ENCODE measurements at places on chromosomes 1 and 21.

DNA sequence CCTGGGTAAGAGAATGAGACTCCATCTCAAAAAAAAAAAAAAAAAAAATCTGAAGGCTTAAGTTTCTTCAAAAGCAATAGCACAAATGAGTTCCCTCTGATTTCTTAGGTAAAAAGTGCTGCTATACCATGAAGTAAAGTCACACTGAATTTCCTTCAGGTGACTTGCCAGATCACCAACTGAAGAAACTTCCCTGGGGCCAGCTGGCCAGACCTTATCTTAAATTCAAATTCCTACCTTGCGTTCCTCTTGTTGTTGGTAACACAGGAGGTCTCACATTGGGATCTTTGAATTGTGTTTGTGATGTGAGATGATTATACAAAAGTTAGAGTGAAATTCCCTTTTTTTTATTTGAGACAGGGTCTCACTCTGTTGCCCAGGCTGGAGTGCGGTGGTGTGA, 11.8 kb downstream of the INAVA start:
- no peak for DNase-seq

DNA sequence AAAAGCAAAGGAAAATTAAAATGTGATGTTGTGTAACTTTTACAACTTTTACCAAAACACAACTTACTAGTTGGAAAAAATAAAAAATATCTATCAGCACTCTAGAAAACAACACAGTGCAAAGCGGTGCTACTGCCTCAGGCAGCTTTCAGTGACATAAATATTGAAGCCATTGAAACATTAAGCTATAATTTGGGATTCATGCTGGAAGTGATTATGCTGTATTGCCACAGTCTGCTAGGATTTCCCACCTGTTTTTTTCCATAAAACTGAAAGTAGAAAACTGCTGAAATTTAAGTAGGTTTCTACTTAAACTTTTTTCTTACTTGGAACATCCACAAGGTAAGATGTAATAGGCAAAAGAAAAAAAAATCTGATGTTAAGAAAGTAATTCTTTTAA, 674.4 kb downstream of the KCNT2 start:
- DNase-seq = no peak

DNA sequence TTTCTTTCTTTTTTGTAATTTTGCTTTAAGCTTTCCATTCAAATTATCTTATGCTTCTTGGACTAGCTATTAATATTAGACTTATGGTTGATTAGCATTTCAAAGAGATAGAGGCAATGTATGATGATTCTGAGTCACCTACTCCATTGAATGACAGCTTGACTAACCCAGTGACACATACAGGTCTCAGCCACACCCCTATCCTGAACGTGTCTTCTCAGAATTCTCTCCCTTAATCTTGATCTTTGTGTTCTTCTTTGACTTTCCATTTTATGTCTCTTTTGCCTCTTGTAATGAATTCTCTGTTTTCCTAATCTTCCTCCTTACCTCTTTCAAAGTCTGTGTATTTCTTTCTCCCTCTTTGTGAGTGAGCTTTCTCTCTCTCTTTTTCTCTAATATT, 241.1 kb downstream of the PDE4B start:
- no peak for DNase-seq

DNA sequence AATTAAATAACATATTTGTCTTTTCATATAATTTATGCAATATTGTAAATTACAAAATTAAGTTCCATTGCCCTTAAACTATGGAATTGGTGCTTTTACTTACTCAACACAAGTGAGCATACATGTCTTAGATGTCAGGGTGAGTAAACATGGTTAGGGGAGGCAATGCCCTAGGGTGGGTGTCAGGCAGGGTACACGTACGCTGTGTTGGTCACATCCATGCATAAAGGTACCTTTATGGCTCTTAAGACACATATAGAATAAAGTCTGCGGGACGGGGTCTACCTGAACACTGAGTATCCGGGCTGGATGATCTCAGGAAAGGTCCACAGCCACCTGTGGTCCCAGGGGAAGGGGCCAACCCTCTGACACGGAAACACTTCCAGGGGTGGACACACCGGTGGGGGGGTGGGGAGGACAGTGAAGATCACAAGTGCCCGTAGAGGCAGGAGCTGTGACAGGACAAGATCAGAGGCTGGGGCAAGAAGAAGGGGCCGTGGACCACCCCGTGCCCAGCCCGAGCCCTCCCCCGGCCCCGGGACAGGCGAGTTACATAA, 720 bp downstream of the LIN9 start:
- DNase-seq = no peak
